ENCODE measurements at places on chromosomes 2 and 18.

- DNase-seq = no peak
Measured at GRCh38 chr2:134493797-134494196, 225.0 kb downstream of the TMEM163 start.

GRCh38 chr2:233164967-233165366 lies 86.5 kb upstream of the ATG16L1 start:
- no peak for DNase-seq

- DNase-seq = no peak
Measured at GRCh38 chr2:211503856-211504255, 947.5 kb downstream of the CPS1 start.

DNA sequence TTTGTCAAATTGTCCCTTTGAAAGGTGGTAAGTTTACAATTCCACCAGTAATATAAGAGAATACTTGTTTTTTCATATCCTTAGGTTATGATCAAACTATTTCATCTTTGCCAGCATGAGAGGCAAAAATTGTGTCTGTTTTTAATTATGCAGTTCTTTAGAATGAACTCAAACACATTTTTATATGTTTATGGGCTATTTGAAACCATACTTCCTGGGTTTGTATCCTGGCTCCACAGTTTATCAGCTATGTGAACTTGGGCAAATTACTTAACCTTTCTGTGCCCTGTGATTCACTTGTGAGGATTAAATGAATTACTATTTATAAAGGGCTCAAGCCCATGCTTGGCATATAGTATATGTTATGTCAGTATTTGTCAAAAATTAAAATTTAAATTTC lies 109.4 kb downstream of the TANC1 start:
- no peak for DNase-seq

DNA sequence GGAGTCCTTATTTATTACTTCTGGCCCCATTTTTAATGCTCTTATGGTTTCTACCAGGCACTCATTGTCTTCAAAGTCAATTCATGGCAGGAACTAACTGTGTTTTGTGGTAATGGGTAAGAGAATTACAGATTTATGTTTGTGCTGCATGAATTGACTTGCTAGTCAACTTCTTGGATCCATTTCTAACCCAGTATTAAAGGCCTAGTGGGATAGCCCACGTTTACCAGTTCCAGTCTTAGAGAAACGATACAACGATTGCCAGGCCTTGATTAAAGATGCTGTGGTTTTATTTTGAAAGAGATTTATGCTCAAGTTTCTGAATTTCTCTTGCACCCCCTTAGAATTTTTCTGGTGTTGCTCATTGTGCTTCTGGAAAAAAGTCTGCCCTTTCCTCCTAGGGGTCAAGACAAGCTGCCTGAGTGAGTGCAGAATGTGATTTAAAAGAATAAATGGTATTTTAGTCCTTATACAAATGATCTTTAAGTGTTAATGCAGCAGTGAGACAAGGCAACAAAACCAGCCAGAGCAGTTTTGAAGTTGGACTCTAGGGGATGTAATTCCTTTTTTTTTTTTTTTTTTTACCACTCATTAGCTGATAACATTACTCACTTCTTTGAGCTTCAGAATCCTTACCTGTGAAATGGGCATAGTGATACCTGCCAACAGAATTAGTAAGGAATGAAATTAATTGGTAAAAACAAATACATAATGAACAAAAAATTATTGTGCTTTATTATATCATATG lies 101.5 kb downstream of the ARHGAP15 start:
- DNase-seq = no peak

- DNase-seq = no peak
Measured at GRCh38 chr2:159998961-159999360, 63.5 kb downstream of the PLA2R1 start.

- no peak for DNase-seq
Measured at GRCh38 chr2:128477891-128478290, 159.2 kb upstream of the HS6ST1 start.

DNA sequence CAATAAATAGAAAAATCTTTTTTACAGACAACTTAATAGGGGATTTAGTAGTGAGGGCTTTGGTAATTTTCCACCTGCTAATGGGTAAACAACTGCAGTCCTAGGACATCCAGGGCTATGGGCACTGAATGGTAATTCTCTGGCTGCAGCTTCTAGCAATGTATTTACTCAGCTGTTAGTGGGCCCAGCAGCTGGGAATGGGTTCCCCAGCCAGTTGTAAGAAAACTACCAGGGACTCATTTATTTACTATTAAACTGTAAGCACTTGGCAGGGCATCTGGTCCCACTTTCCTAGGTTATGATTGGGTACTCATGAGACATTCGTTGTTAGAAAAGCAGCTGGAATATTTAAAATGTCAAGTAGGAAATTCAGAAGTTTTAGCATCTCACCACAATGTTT lies 363.8 kb upstream of the TRIB2 start:
- DNase-seq = no peak

GRCh38 chr2:28927878-28928277 lies 33.4 kb downstream of the WDR43 start:
- DNase-seq = no peak

DNA sequence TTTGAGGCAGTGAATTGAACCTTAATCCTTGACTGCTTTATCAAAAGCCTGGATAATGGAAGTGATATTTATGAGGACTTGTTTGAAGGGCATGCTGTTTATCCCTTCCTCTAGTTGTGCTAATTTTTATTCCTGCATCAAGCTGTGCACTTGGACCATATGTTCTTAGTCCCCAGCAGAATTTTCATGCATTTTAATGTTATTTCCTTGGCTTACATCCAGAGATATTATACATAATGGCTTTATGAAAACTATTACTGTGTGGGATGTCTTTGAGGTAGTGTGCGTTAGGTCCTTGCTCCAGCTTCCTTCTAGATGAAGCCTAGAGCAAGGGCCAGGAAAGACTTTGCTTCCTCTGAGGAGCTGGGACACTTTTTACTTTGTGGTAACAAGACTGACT lies 378.4 kb downstream of the LPIN1 start:
- DNase-seq = no peak
